Effector CD4-positive, alpha-beta T cell (primary cell): ENCODE measurements at places on chromosomes 3 and 15.

DNA sequence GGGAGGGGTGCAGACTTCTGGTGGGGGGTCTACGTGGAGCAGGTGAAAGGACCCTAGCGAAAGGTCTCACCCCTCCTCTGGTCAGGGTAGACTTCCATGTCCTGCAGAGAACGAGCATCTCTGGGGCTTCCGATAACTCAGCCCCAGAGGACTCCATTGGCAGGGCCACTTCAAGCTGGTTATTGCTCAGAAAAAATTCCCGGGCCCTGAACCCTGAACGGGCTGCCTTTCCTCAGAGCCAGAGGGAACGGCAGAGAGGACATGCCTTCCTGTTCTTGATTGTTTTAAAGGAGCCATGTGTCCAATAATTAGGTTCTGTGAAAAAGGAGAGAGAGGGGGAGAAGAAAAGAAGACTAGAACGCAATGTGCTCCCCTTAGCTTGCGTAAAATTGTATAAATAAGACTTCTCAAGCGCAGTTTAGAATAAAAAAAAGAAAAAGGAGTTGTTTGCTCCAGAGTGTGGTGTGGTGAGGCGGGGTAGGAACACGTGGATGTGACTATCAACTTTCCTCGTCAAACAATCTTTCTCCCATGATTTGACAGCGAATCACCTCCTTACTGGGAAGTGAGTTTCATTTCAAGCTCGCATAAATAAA is 193.4 kb upstream of the UBE2E1 start:
- DNase-seq: no peak

GRCh38 chr3:26687466-26687865 is 64.9 kb downstream of the LRRC3B start:
- DNase-seq: no peak

GRCh38 chr15:83320404-83320803 is 35.9 kb upstream of the BNC1 start:
- DNase-seq: no peak

- DNase-seq: no peak
Observed at GRCh38 chr3:17753632-17753992, 11.2 kb upstream of the TBC1D5 start.

- DNase-seq: no peak
Observed at GRCh38 chr3:184567946-184568559, 6.5 kb downstream of the EPHB3 start.
